Cerebellar nuclear complex (tissue), 1 donor: ENCODE measurements at places on chromosomes 11 and 22.
A peak's percentile ranks its signal among the peaks of the same experiment; 100 is the strongest.

DNA sequence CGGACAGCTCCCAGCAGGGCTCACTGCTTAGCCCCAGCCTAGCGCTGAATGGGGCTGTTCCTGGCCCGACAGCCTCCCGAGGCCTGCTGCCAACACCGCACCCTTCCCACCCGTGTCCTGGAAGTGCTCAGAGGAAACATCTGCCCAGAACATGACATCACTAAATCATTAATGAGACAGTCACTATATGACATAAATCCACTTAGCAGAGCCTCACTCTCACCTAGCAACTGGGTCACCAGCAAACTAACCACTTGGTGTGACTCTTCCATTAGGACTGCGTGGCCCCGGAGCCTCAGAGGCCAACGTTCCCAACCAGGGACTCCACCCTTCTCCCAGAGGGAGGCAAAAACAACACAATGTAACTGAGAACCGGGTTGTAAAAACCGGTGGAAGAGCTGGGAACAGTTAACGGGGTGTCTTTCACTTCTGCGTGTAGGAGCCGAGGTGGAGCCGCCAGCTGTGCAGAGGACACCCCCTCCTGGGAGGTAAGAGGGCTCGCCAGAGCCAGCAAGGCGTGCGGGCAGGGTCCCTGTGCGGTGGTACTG is 21.4 kb upstream of the PACSIN2 start:
- DNase-seq = no peak

GRCh38 chr22:22139364-22139763 is 105.2 kb upstream of the VPREB1 start:
- DNase-seq = no peak

GRCh38 chr11:21461701-21462100 is 731.2 kb upstream of the ANO5 start:
- DNase-seq = no peak

GRCh38 chr11:125061281-125061680 is 1.8 kb upstream of the SLC37A2 start:
- no peak for DNase-seq

DNA sequence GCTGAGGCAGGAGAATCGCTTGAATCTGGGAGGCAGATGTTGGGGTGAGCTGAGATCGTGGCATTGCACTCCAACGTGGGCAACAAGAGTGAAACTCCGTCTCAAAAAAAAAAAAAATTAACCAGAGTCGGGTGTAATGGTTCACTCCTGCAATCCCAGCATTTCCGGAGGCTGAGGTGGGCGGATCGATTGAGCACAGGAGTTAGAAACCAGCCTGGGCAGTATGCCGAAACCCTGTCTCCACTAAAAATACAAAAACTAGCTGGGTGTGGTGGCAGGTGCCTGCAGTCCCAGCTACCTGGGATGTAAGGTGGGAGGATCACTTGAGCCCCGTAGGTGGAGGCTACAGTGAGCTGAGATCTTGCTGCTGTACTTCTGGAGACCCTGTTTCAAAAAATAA is 1.5 kb downstream of the RANGAP1 start:
- DNase-seq = no peak

GRCh38 chr11:113197446-113197845 is 116.9 kb upstream of the TTC12 start:
- DNase-seq = no peak

DNA sequence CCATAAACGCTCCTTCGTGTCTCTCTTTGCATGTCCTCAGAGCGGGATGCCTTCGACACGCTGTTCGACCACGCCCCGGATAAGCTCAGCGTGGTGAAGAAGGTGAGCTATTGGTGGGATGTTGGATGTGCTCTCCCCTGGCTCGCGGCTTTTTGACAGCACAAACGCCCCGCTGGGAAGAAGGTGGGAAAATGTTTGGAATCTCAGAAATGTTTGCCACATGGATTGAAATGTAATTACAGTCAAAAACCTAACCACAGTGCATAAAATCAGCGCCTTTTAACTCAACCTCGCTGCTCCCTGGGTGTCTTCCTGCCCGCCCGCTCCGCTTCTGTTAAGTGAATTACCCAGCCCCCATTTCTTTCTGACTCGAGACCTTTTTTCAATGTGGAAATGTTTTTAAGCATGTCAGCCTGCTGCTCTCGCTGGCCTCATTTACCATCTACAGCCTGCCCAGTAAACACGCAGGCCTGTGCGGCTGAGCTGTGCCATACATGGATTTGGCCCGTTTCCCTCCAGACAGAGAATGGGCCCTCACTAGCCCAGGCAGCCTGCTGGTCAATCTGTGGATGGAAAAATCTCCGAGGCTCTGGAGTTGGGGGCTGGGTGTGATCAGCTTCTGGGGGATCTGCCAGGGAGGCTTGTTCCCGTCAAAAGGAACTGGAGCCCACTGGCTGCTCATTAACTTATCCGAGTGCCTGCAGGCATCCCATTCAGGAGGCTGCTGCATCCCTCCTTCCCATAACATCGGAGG is 32.7 kb upstream of the PARVG start:
- DNase-seq = peak; percentile 7

DNA sequence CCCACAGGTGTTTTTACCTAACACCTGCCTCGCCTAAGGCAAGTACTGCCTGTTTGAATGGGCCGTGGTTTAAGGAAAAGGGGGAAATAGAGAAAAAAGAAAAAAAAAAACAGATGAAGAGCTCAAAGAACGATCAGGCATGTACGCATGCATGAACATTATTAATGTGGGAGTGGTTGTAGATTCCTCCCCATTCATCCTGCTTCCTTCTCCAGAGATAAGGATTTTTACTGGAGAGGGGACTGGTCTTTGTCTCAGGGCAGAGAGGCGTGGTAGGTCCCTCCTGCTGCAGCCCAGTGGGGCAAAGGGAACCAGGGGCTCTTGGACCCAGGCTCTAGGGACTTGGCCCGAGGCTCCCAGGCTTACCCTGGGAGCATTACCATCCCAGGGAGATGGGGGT is 23.1 kb downstream of the RPS6KA4 start:
- no peak for DNase-seq

- no peak for DNase-seq
Measured at GRCh38 chr11:58530236-58530635, 22.3 kb upstream of the OR5B21 start.

DNA sequence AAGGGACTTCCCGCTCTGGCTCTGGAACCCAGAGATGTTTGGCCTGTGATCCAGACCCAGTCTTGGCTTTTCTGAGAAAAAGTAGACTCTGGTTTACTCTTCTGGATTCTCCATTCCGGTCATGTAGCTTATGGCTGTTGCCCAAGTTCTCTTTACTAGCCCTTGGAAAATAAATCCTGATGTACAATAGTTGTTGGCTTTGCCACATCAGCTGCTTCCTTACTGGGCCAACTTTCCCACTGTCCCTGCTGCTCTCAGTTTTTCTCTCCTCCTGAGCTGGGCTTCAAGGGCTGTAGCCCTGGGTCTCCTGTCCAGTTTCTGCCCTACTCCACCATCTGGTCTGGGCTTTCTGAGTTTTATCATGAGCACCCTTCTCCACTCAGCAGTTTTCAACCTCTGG is 12.5 kb downstream of the PATZ1 start:
- no peak for DNase-seq

DNA sequence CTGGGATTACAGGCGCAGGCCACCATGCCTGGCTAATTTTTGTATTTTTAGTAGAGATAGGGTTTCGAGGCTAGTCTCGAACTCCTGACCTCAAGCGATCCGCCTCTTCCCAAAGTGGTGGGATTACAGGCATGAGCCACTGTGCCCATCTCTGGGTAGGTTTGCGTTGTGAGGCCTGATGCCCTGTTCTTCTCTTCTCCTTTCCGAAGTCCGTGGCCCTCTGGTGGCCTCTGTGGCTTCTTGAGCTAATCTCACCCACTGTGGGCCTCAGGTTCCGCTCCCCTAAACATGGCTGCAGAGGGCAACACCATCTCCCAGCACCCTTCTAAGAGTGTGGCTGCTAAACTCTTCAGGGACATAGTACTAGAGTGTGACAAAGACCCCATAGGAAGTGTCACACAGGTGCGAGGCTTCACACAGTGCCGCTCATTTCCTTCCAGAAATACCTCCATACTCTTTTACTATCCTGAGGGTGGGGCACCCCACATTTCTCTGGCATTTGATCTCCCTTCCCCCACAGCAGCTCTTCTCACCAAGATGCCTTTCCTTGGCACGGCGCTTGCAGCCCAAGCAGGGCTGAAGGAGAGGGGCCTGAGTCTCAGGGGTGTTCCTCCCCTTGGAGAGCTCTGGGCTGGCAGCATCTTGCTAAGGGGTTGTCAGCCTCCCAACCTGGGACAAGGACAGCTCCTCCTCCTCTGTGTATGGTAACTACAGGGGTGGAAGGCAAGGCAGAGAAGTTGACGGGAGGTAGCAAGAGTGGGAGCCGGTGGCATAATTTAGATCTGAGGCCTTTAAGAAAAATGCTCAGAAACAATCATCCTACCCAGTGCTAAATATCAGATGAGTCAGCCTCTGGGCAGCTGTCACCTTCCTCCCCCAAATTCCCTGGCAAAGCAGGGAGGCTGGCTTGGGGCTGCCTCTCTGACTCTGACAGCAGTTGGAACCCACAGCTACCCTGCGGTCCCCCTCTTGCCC is 6.1 kb downstream of the THY1 start:
- no peak for DNase-seq

GRCh38 chr11:107172996-107173395 is 154.7 kb upstream of the GUCY1A2 start:
- no peak for DNase-seq

GRCh38 chr22:36166518-36167220 is 6.1 kb upstream of the APOL3 start:
- no peak for DNase-seq

GRCh38 chr11:105856954-105857353 is 165.1 kb downstream of the MSANTD4 start:
- DNase-seq = no peak

GRCh38 chr22:37647928-37648327 is 8.5 kb downstream of the SH3BP1 start:
- DNase-seq = no peak

DNA sequence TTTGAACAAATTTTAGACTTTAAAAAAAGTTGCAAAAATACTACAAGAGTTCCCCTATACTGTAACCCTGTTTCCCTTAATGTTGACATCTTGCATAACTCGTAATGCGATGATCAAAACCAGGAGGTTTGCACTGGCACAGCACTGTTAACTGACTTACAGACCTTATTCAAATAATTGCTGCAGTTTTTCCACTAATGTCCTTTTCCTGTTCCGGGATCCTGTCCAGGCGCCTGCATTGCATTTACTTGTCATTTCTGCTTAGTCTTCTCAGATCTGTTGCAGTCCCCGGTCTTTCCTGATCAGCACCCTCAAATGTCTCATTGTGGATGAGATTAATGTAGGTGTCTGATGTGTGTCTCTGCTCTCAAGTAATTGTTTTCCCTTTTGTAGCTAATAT is 32.0 kb downstream of the APLP2 start:
- DNase-seq = no peak

GRCh38 chr11:79525257-79525656 is 84.4 kb upstream of the TENM4 start:
- DNase-seq = no peak

DNA sequence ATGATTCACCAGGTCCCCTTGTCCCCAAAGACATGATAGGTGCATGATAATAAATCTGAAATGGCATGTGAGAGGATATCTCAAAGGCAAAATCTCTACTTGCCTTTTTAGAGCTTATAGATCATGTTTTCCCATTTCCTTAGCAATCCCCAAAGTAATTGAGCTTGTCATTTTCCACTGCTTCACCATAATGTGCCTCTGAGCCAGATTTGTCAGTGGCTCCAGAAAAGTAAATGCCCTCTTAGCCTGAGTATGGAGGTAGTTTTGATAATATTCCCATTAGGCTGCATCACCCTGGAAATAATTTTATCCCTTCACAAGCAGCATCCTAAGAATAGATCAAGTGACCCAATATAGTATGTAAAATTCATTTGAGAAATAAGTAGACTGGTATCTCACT is 36.7 kb upstream of the ADSL start:
- DNase-seq = no peak

- no peak for DNase-seq
Measured at GRCh38 chr11:10725907-10726253, 25.2 kb upstream of the CTR9 start.

GRCh38 chr11:35516403-35516802 is 9.0 kb downstream of the PAMR1 start:
- no peak for DNase-seq

GRCh38 chr22:39251762-39252460 is 7.1 kb upstream of the PDGFB start:
- no peak for DNase-seq

DNA sequence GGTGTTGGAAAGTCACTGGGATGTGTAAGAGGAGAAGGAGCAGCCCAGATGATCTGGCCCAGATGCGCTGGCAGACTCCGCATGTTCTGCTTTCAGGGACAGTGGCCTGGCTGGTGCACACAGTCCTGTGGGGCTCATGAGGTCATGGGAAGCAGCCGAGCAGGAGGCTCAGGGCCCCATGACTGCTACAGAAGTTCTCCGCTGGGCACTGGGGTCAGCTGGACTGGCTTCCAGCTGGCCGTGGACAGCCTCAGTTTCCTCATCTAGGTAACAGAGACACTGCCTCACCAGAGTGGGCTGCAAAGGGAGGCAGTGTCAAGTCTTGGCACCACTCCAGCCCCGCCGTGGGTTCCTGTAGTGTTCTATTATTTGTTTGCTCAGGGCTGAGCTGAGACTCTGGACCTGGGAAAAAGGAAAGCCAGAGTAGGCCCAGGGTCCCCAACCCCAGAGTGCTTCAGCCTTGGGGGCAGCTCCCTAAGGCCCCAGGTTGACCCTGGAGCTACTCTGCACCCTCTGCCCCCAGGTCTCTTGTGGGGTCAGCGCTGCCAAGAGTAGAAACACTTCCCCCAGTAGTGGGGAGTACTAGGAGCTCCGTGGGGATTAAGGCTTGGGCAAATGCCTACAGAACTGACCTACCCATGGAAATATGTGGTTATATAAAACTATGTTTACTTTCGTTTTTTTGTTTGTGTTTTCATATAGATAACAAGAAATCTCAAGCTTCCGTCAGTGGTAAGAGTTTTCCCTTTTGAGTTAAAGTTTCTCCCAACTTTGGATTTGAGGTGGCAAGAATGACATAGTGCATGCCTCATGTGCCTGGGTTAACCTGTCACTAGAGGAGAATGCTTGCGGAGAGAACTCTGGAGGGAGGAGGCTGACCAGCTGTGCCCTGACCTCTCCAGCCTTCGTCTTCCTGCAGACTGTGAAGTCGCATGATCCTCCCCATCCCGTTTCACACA is 45.3 kb downstream of the MED15 start:
- DNase-seq = no peak

DNA sequence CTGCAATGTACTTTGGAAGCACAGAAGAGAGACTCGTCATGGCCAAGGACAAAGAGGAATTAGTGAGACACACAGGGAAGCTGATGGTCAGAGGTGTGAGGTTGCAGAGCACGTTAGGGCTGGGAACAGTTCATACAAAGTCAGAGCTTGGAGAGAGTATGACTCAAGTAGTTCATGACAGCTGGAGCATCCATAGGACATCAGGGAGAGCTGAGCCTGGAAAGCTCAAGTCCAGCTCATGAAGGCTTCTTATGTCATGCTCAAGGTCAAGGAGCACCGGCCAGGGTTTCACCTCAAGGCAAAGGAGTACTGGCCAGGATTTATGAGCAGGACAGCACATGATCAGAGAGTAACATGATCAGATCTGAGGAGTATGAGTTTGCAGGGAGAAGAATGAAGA is 64.6 kb upstream of the CHST1 start:
- DNase-seq = no peak
